ENCODE measurements at places on chromosomes 4 and X.
A peak's percentile ranks its signal among the peaks of the same experiment; 100 is the strongest.

DNA sequence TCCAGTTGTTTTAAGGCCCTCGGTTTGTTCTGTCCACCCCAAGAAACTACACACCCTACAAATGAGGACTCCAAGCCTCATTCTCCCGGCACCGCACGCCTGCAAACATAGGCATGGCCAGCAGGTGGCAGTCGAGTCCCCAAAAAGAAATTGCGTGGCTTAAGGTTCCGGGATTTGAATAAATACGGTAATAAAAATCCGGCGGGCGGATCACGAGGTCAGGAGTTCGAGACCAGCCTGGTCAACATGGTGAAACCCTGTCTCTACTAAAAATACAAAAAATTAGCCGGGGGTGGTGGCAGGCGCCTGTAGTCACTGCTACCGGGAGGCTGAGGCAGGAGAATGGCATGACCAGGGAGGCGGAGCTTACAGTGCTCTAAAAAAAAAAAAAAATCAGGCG is 21.8 kb upstream of the CSF2RA start:
- peak; percentile 44 for DNase-seq

- no peak for DNase-seq
Measured at GRCh38 chr4:118033148-118034052, 886 bp upstream of the NDST3 start.

- DNase-seq, result peak; percentile 46
Measured at GRCh38 chr4:40056716-40057585, at the start of gene N4BP2. Gene N4BP2 (plus strand): TSS chr4:40056850. CDS start chr4:40097341, 40,491 bp downstream.

GRCh38 chr4:86633854-86634253 is 39.7 kb downstream of the PTPN13 start:
- DNase-seq, result no peak

DNA sequence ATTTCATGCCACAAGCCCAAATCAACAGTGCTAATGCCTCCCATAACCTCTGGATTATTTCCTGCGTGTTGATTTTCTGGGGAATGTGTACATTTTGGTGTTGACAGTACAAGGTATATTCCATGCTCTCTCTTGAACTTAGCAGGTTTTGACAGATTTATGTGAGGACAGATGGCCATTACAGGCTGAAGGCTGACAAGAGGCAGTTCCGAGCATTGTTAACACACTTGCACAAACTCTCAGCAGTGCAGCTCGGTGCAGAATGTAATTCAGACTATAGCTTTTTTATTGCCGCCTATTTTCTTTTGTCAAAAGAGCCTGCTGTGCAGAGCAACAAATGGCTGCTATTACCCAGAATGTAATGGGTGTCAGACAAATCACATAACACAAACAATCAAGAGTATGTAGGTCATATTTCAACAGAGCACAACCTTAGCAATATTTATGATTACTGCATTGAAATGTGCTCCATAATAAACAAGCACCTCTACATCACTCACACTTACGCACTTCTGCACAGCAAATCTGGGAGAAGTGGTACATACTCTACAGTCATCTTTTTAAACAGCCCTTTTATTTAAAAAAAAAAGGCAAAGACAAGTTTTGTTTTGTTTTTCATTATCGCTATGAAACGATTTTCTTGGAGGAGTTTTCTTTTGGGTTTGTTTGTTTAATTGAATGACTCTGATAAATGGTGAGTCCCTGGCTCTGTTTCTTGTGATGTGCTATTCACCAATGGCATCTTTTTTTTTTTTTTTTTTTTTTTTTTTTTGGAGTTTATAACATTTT is 71.6 kb downstream of the PPARGC1A start:
- no peak for DNase-seq

DNA sequence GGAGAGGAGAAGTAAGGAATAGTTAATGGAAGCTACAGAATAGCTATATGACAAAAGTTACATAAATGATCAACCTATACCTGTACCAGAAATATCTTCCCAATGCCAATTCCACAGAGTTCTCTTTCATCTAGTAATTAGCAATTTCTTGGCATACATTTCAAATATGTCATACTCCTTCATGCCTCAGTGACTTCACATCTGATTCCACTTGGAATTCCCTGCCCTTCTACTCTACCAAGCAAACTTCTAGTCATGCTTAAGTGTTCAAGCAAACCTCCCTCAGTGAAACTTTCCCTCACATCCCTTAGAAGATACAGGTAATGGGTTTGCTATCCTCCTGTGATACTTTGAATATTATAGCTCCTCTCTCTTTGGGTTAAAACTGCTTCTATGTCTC is 127.1 kb downstream of the KLHL13 start:
- DNase-seq, result no peak

- DNase-seq, result no peak
Measured at GRCh38 chr4:104429150-104429741, 65.4 kb downstream of the CXXC4 start.

DNA sequence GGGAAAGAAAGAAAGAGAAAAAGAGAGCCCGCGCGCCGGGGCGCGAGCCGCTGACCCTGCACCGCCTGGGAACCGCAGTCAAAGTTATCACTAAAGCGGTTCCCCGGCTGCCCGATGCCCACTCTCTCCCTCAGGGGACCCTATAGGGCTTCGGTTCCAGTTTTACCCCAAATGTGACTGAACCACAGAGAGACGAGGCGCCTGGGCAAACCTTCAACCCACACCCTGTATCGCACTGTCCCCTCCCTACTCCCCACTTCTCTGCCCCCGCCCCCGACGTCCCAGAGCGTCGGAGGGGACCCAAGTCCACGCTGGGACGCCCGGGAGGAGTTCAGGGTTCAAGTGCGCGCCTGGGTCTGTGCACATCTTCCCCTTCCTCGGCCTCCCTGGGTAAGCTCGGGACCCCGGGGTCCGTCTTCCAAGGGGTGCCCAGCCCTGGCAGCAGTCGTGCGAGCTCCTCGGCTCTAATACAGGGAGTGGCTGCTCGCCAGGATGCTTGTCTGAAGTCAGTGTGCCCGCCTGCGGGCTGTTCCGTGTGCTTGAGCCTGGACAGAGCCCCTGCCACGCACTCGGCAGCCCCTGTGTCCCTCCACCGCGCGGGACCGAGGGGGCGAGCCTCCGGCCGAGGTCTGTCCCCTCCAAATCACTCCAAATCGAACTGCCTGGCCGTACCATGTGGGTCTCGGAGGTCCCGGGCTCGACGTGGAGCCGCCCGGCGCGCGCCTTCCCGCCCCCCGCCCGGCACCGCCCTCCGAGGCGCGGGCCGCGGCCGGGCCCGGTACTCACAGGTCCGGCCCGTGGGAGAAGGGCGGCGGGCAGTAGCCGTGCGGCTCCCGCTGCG is 960 bp downstream of the TRPC3 start:
- no peak for DNase-seq

DNA sequence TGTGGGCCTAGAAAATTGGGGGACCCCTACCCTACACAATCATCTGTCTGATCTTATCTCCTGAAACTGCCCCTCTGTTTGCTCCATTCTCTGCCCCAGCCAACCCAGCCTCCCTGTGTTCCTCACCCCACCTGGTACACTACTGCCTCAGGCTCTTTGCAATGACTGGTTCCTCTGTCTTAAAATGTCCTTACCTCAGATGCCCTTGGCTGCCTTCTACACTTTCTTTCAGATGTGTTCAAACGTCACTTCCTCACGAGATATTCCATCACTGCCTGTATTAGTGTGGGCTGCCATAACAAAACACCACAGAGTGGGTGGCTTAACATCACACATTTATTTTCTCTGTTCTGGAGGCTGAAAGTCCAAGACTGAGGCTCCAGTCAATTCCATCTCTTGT is 29.2 kb downstream of the QDPR start:
- DNase-seq, result no peak

GRCh38 chrX:120697053-120697452 is 67.2 kb upstream of the C1GALT1C1 start:
- DNase-seq, result no peak

GRCh38 chr4:90597927-90598326 is 470.7 kb downstream of the CCSER1 start:
- no peak for DNase-seq

- DNase-seq, result no peak
Measured at GRCh38 chr4:26120098-26120825, 200.6 kb upstream of the RBPJ start.

DNA sequence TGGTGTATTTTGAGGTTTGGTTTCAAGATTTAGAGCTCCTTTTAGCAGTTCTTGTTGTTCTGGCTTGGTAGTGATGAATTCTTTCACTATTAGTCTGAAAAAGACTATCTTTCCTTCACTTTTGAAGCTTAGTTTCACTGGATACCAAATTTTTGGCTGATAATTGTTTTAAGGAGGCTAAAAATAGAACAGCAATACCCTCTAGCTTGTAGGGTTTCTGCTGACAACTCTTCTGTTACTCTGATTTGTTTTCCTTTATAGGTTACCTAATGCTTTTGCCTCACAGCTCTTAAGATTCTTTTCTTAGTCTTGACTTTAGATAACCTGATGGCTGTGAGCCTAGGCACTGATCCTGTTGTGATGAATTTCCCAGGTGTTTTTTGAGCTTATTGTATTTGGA is 33.6 kb upstream of the HEPH start:
- DNase-seq, result no peak

DNA sequence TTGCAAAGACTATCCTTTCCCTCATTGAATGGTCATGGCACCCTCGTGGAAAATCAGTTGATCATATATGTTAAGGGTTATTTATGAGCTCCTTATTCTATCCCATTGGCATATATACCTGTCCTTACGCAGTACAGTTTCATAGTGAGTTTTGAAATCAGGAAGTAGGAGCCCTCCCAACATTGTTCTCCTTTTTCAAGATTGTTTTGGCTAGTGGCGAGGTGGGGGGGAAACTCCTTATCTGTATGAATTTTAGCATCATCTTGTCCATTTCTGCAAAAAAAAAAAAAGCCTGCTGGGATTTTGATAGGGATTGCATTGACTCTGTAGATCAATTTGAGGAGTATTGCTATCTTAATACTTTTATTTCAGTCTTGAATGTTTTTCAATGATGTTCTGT is 2.5 kb upstream of the USP9X start:
- no peak for DNase-seq

- no peak for DNase-seq
Measured at GRCh38 chr4:168667376-168667775, 170.5 kb downstream of the PALLD start.

GRCh38 chr4:2598511-2599303 is 62.3 kb downstream of the FAM193A start:
- DNase-seq, result no peak

- no peak for DNase-seq
Measured at GRCh38 chr4:10069075-10069642, 47.4 kb downstream of the WDR1 start.

DNA sequence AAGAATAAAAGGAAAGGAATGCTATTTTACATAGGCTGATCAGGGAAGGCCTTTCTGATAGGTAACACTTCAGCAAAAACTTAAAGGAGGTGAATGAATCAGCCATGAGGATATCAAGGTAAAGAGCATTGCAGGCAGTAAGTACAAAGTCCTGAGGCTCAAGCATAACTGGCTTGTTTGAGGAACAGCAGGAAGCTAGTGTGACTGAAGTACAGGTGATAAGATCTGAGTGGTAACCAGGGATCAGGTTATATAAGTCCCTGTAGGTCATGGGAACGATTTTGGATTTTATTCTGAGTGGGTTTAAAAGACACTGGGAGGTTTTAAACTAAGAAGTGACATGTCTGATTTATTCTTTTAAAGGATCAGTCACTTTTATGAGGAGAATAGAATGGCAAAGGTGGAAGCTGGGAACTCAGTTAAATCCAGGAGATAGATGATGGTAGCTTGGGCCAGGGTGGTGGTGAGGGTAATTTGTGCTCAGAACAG is 47.1 kb upstream of the THOC2 start:
- no peak for DNase-seq

DNA sequence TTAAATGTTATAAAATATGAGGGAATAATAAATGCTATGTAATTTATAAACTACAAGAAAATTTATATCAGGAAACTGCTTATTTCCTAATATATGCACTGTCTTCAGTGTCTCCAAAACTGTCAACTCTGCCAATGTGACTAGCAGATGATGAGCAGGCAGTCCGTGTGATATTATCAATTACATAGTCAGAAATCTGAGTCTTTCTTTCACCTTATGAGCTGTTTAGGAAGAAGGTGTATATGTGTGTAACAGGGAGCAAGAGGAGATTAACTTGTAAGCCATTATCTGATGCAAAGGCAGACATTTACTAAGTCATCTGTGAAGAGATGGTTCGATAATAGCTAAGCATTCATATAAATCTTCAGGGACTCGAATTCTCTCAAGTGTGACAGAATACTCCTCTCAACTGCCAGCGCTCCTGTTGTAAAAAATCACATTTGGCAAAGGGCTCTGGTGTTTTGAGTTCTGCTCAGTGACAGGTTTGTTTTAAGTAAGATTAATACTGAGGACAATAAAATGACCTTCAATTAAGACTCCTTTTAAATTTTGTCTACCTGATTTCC is 79.7 kb downstream of the SNCA start:
- DNase-seq, result no peak

GRCh38 chr4:23857367-23857959 is 32.4 kb downstream of the PPARGC1A start:
- DNase-seq, result no peak

DNA sequence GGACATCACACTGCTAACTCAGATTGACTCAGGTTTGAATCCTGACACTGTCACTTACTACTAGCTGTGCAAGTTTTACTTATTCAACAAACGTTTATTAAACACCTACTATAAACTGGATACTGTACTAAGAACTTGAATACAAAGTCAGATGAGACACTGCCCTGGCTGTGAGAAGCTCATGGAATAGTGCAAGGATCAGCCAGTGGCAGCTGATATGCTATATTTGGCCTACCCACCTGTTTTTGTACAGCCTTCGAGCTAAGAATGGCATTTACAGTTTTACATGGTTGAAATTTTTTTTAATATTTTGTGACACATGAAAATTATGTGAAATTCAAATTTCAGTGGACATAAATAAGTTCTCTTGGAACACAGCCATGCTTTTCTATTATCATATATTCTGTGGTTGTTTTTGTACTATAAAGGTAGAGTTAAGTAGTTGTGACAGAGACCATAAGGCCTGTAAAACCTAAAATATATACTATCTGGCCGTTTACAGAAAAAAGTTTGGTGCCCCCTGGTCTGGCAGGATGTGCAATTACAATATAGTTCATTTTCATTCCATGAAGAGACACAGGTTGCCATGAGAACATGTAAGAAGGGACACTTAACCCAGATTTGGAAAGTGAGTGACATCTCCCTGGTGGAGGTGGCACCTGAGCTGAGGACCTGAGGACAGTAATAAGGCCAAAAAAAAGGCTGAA is 3.4 kb upstream of the SEC24D start:
- DNase-seq, result no peak

GRCh38 chr4:23680671-23681518 is 209.0 kb downstream of the PPARGC1A start:
- DNase-seq, result no peak

All from stimulated activated CD8-positive, alpha-beta memory T cell treated with anti-CD3 and anti-CD28 coated beads, Interleukin-4, amount 100 ng/mL, for 1 hour (primary cell).